Natural killer cell treated with Interleukin-12 subunit alpha and Interleukin-12 subunit beta and Interleukin-15 and Interleukin-18, amount 100 ng/mL, for 72 hours (primary cell): ENCODE measurements at places on chromosomes 11 and 22. TPM values are rescaled to one million over a fixed set of nuclear protein-coding genes. Genes with fewer than 3 reads are reported as not detected.

- H3K36me3 ChIP-seq, result peaks cover 2% of the 10 kb centered on the region
- H3K27ac ChIP-seq, result no peak overlapping the region
- DNase-seq, result no peak
- no peak overlapping the region for H3K4me3 ChIP-seq
- H3K4me1 ChIP-seq, result no peaks in the 10 kb centered on the region
- no peaks in the 10 kb centered on the region for H3K27me3 ChIP-seq
These were observed 56.5 kb upstream of the SHISAL1 start for GRCh38 chr22:44369293-44369661.

GRCh38 chr22:30869667-30870395, 98.7 kb downstream of the MORC2 start:
- no peaks in the 10 kb centered on the region for H3K27me3 ChIP-seq
- no peaks in the 10 kb centered on the region for H3K36me3 ChIP-seq
- H3K27ac ChIP-seq, result no peak overlapping the region
- peaks cover 2% of the 10 kb centered on the region for H3K4me1 ChIP-seq

FOLR2 gene
- total RNA-seq, result not detected

DNA sequence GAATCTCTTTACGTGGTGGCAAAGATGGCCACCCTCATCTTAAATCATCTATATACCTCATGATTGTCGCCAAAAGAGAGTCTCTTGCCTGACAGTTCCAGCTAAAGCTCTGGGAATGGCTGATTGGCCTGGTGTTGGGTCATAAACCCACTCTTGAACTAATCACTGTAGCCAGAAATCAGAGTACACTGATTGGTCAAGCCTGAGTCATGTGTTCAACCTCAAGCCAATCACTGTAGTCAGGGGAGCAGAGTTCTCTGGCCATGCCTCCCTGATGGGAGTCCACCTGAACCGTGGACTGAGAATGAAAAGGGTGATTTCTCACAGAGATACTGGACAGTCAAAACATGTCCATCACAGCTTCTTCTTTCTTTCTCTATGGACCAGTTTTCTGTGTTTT, 45.8 kb downstream of the RCN1 start:
- H3K36me3 ChIP-seq, result no peaks in the 10 kb centered on the region
- peaks cover 8% of the 10 kb centered on the region for H3K27me3 ChIP-seq
- no peak overlapping the region for H3K4me3 ChIP-seq
- no peak for DNase-seq
- H3K4me1 ChIP-seq, result no peaks in the 10 kb centered on the region

DNA sequence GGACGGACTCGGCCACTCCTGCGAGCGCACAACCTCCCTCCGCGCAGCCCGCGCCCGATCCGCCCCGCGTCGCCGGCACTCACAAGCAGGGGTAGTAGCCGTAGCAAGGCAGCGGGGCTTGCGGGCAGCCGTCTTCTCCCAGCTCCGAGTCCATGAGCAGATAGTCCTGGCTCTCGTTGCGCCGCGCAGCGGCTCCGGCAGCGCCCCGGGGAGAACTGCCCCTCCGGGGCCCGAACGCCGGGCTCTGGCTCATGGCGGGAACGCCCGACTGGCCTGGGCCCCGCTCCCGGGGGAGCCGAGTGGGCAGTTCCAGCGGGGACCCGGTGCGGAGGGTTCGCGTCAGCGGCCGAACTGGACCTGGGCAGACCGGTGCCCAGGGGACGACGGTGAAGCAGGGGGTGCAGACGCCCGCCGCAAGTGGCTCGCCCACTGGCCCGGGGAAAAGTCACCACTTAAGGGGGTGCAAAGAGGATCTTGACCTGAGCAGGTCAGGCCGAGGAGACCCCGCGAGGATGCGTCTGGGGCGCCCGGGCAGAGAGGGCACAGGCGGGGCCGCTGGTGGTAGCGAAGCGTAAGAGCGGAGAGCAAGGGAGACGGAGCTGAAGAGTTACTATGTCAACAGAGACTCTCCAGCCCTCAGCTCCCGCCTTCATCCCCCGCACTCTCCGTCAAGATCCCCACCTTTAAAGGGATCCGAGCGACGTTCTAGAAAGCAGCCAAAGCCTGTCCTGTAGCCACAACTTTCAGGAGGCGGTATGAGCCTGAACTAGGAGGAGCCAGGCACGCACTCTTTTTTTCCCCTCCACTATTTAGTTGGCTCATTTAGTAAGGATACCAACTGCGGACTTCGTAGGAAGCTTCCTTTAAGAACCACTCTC, at the start of gene TRPC6:
TRPC6 (minus strand) TSS at position 757 of the 878 bp plus-strand sequence; CDS start at position 253, 504 bp downstream.
- DNase-seq, result no peak
- H3K27ac ChIP-seq, result no peak within 1 kb of the TSS
- no peak within 1 kb of the TSS for H3K4me3 ChIP-seq

GRCh38 chr11:93370260-93370659, 39.7 kb downstream of the DEUP1 start:
- no peaks in the 10 kb centered on the region for H3K4me1 ChIP-seq
- H3K27me3 ChIP-seq, result no peaks in the 10 kb centered on the region
- no peak overlapping the region for H3K27ac ChIP-seq
- no peak overlapping the region for H3K4me3 ChIP-seq
- no peak for DNase-seq

DNA sequence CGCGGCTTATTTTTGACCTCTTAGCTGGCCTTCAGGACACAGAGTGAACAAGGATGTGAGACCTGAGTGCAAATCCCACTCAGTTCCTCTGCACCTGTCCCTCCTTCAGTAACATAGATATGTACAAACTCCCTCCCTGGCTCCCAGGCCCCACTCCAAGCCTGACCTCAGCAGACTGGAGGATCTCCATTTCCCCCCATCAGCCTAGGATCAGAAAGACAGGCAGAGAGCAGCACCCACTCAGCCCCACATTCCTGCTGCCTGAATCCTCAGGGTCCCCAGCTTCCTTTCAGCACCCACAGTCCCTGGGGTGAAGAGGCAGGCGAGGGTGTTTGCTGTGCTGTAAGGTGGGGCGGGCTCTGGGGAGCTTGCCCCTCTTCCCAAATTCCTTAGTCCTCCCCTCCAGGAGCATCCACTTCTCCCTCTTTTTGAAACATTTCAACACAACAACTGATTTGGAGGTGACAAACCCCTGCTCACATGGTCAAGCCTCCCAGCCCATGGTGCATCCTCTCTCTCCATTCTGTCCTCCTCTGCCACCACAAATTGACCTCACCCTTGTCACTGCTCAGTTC, 151.1 kb downstream of the FEZ1 start:
- H3K36me3 ChIP-seq, result no peaks in the 10 kb centered on the region
- H3K27ac ChIP-seq, result no peak overlapping the region
- H3K4me1 ChIP-seq, result peaks cover 3% of the 10 kb centered on the region
- no peak overlapping the region for H3K4me3 ChIP-seq
- no peak for DNase-seq

FAM83F gene
- total RNA-seq, result not detected

DNA sequence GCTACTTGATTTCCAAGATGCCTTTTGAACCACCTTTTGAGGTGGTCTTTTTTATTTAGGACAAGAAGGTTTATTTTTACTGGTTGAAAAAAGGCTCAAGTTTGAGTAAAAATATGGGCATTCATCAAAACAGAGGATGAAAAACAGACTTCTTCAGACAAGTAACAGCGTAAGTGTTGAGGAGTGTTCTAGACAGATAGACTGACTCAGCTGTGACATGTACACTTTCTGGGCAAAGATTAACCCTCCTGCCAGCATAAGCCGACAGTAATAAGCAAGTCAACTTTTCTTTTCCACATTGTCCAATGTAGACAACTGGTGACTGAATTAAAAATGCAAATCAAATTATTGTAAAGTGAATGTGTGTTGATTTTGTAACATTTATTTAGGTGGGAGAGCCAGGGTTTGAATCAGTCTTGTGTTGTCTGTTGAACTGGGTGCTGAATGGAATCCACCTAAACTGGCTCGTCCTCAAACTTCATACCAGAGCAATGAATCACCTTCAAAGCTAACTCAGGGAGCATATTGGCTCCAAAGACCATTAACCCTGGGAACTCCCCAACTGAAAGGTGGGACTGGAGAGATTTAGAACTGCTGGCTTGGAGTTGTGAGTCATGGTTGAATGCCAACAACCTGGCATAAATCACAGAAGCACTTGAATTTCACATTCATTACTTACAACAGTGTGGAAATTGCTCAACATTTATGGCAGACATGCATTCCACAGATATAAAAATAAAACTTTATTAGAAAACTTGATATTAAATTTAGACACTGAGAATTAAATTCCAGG, 377.0 kb downstream of the ETS1 start:
- no peak for DNase-seq
- H3K27ac ChIP-seq, result no peak overlapping the region
- peaks cover 17% of the 10 kb centered on the region for H3K36me3 ChIP-seq
- H3K4me1 ChIP-seq, result peaks cover 6% of the 10 kb centered on the region

FGF3 gene
- not detected for total RNA-seq

GRCh38 chr11:32121012-32121411, 30.1 kb downstream of the RCN1 start:
- H3K27me3 ChIP-seq, result peaks cover 11% of the 10 kb centered on the region
- peak overlapping the region; percentile 58 for H3K4me3 ChIP-seq
- H3K36me3 ChIP-seq, result peaks cover 17% of the 10 kb centered on the region
- H3K27ac ChIP-seq, result peak overlapping the region; percentile 6

GSTT2 gene
- total RNA-seq, result not detected

FAT3 gene
- not detected for total RNA-seq
